Smooth muscle cell of the pulmonary artery (primary cell): ENCODE measurements at places on chromosomes 11 and 22. TPM values are rescaled to one million over a fixed set of nuclear protein-coding genes. Genes with fewer than 3 reads are reported as not detected.

The OMP gene
- 0.43 and 0.98 TPM in 2 replicates for total RNA-seq

The FGF4 gene
- total RNA-seq, result not detected in 2 replicates

The MUC6 gene
- not detected in 2 replicates for total RNA-seq

The ZNRF3 gene
- total RNA-seq, result 3.6 and 6.3 TPM in 2 replicates

The NAALAD2 gene
- 0.30 and 0.46 TPM in 2 replicates for total RNA-seq
